ENCODE measurements at places on chromosomes 3 and 15.
A peak's percentile ranks its signal among the peaks of the same experiment; 100 is the strongest.

DNA sequence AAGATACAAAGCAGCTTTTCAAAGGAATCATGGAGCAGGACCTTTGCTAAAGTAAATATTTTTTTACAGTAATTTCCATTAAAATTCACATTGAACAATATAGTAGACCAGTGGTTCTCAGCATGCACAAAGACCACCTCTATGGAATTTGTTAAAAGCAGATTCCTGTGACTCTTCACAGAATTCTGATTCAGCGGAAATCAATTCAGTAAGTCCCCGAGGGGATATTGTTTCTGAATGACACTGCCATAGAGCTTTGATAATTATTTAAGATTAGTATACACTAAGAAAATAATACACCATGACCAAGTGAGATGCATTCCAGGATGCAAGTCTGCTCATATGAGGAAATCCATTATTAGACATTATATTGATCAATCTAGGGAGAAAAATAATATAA is 161.9 kb upstream of the TNIK start:
- DNase-seq, result no peak

GRCh38 chr3:141830508-141830907 is 45.9 kb upstream of the ATP1B3 start:
- no peak for DNase-seq

DNA sequence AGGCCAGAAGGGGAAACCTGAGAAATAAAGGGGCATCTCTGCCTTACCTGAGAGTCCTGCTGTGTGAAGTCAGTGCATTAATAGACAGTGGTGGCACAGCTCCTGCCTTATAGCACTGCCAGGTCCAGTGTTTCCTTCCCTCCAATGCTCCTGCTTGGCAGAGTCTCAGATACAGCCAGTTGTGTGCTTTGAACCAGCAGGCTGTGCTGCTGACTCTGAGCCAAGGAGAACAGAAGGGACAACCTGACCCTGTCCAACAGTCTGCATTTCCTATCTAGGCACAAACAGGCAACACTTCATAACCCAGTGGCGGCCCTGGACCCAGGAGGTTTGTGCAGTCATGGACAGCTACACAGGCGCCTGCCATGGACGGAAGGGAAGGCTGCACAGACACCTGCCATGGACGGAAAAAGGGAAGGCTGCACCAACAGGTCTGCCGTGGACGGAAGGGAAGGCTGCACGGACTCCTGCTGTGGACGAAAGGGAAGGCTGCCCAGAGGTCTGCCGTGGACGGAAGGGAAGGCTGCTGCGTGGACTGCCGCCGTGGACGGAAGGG is 33.9 kb upstream of the PLXNA1 start:
- no peak for DNase-seq

GRCh38 chr3:12472796-12473195 is 11.5 kb upstream of the TSEN2 start:
- no peak for DNase-seq

DNA sequence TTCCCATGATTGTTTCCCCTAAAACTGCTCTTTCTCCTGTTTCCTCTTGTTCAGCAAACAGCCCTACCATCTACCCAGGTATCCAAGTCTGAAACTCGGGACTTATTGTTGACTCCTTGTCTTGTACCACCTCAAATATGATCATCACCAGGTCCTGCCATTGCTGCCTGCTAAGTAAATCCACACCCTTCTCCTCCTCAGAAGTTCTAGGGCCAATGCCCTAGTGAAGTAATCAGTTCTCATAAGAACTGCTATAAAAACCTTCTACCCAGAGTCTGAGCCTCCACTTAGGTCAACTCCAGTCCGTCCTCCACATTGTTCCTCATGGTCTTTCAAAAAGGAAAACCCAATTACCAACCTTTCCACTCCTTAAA is 77.0 kb upstream of the IL12A start:
- no peak for DNase-seq

- DNase-seq, result peak; percentile 62
Observed at GRCh38 chr3:69082805-69083204, 1.9 kb upstream of the ARL6IP5 start.

DNA sequence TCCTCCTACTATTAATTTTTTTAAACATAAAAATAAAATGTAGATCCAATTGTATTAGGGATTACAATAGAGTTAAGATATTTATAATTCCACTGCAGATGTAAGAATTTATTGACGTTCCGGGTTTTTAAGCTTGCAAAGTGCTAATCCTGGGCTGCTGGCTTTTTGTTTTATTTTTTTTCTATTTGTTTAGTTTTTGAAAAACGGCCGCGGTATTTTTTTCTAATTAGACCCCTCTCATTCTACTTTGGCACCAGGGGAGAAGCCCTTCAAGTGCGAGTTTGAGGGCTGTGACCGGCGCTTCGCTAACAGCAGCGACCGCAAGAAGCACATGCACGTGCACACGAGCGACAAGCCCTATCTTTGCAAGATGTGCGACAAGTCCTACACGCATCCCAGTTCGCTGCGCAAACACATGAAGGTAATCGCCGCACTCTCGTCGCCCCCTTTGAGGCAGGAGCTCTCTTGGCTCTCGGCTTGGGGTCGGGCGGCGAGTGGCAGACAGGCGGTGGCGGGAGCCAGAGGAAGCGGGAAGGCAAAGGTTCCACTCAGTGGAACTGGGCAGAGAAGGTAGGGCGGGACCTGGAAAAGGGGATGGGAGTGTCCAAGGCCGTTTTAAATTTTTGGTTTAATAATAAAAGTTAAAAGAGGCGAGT is 3.2 kb downstream of the ZIC1 start:
- DNase-seq, result no peak

DNA sequence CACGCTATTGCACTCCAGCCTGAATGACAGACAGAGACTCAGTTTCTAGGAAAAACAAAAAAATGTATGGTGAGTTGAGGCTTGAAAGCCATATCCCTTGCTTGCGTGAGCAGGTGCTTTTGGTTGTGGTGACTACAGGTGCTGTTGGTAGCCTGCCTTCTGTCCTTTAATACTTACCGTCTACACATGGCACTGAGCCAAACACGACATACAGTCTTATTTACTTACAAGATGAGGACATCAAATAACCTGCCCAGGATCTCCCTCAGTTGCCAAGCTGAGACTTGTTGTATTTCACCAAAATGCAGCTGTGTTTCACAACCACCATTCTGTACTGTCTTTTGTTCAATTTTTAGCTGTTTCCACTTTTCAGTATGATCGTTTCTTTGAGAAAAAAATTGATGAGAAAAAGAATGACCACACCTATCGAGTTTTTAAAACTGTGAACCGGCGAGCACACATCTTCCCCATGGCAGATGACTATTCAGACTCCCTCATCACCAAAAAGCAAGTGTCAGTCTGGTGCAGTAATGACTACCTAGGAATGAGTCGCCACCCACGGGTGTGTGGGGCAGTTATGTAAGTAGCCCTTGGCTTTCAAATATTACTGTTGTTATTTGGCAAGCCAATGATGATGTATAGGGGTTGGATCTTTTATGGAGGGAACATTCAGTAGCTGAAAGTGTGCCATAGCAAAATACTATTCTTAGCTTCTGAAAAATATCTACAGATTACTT is 6.5 kb downstream of the ALAS1 start:
- DNase-seq, result no peak

DNA sequence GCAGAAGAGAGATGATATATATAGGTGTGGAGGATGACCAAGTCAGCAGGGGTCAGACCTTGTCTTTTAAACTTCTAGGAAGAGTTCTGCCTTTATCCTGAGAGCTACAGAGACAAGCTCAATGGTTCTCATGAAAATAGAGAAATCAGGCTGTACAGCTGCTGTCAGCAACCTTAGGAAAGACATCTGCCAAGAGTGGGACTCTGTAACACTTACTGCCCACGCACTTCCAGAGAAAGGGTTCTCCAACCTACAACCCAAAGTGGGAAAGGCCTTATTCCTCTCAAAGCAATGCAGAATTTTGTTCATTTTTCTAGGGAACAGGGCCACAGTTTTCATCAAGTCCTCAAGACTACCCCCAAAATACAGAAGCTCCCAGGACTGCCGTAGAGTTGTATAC is 138.7 kb downstream of the STT3B start:
- no peak for DNase-seq

DNA sequence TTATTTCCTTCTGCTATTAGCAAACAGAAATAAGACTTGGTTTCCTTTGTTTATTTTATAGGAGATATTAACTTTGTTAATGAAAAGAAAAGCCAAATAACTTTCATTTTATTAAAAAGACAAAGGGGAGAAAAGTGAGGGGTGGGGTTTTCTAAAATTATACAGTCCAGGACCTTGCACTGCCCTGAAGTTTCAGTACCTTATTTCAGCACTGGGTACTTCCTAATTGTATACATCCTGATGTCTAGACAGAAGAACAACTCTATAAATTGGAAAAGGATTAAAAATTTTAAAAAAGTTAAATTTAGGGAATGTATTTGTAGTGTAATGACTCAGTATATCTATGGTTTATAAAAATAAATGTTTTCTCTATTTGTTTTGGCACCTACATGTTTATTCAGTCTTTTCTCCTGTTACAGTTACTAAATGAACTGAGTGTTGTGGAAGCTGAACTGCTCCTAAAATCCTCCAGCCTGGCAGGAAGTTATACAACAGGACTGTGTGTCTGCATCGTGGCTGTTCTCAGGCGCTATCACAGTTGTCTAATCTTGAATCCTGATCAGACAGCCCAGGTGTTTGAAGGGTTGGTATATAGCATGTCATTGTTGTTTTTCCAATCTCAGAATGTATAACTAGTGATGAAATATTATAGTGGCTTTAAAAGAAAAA is 27.6 kb upstream of the P2RY13 start:
- DNase-seq, result no peak

DNA sequence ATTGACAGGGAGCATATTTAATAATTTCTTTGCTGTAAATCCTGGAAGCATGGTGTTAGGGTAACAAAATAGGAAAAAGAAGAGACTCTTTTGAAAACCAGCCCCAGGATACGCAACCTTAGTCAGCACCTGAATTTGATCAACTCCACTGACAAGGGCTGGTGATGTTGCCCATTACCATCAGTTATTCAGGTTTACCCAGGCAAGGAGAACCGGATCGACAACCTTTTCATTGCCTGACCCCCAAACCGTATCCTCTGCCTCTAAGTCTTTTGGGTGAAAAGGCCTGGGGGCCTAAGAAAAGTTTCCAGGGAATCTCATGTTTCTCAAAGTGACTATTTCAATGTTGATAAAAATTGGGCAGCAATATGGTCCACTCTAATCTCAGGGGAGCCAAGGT is 313.3 kb downstream of the KBTBD8 start:
- DNase-seq, result no peak

DNA sequence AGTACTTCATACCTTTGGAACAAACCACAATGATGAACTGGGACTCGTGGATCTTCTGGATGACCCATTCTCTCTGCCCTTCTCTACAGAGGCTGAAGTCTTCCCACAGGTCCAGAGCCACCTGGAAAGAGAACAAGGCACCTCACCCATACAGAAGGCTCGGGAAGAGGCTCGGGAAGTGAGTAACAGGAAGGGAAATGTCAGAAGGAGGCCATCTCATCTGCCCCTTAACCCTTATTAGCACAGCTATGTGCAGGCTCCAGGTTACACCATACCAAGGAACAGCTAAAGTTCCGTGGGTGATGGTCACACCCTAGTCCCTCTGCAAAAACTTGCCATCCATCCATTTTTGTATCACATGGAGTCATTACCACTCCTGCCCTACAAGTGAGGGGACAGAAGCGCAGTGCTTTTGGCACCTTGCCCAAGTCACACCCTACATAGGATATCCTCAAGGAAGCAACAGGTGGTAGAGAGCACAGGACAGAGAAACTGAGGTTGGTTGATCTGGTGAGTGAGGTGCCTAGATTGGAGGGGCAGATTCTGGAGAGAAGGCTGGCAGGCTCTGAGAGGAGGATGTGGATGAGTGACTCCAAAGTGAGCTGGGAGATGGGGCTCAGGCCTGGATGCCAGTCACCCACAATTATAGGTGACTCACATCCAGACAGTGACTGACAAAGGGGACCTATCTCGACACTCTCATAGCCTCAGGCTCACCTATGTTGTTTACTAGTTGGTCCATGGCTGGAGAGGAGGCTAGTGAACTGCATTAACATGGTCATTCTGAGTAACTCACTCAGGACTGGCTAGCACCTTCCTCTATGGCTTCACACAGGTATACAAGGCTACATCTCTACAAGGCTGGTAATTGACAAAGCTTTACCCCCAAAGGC is 38.2 kb downstream of the SPATA12 start:
- no peak for DNase-seq

- DNase-seq, result no peak
Observed at GRCh38 chr3:105523501-105523900, 156.8 kb downstream of the ALCAM start.

DNA sequence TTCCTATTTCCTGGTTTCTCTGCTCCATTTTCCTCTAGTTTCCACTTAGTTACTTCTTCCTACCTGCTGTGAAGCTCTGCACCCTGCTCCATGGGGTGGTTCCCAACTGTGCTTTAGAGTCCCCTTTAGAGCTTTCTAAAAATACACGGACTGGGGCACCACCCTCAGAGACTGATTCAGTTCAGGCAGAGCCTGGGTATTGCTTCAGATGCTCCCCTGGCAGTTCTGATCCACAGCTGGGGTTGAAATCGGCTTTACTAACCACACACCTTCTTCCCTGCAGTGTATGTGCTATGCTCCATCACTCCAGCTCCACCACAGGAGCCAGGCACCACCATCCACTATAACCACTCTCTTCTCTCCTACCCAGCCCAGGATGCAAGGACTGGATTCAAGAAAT is 12.6 kb downstream of the ANP32A start:
- DNase-seq, result no peak

GRCh38 chr15:67108122-67108961 is 42.9 kb downstream of the SMAD3 start:
- no peak for DNase-seq

- no peak for DNase-seq
Observed at GRCh38 chr3:312160-312733, 115.7 kb downstream of the CHL1 start.

DNA sequence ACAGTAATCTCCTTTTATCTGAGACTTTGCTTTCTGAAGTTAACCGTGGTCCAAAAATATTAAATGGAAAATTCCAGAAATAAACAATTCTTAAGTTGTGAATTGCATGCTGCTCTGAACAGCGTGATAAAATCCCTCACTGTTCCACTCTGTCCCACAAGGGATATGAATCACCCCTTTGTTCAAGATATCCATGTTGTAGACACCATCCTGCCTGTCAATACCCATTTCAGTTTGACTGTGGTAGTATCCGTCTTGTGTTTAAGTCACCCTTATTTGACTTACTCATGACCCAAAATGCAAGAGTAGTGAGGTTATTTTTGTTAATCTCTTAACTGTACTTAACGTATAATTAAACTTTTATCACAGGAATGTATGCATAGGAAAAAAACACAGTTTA is 435.0 kb downstream of the SHQ1 start:
- DNase-seq, result no peak

- DNase-seq, result no peak
Observed at GRCh38 chr3:31275583-31275982, 257.1 kb upstream of the STT3B start.

GRCh38 chr3:31114929-31115283 is 220.4 kb upstream of the GADL1 start:
- no peak for DNase-seq

GRCh38 chr3:98890965-98891910 is 10.3 kb downstream of the DCBLD2 start:
- DNase-seq, result no peak

Data from activated CD8-positive, alpha-beta T cell treated with anti-CD3 and anti-CD28 coated beads, Interleukin-2, amount 10 ng/mL, durations not matched to agents 7 days and 5 days (primary cell).